ENCODE measurements at places on chromosomes 6 and 20.

- DNase-seq, result peak; percentile 32
These were observed 320 bp downstream of the GSTA4 start for GRCh38 chr6:52994839-52995088.

- DNase-seq, result no peak
These were observed 275.5 kb downstream of the PTPRK start for GRCh38 chr6:128244751-128245405.

- DNase-seq, result no peak
These were observed 65.0 kb upstream of the IFNGR1 start for GRCh38 chr6:137283940-137284810.

DNA sequence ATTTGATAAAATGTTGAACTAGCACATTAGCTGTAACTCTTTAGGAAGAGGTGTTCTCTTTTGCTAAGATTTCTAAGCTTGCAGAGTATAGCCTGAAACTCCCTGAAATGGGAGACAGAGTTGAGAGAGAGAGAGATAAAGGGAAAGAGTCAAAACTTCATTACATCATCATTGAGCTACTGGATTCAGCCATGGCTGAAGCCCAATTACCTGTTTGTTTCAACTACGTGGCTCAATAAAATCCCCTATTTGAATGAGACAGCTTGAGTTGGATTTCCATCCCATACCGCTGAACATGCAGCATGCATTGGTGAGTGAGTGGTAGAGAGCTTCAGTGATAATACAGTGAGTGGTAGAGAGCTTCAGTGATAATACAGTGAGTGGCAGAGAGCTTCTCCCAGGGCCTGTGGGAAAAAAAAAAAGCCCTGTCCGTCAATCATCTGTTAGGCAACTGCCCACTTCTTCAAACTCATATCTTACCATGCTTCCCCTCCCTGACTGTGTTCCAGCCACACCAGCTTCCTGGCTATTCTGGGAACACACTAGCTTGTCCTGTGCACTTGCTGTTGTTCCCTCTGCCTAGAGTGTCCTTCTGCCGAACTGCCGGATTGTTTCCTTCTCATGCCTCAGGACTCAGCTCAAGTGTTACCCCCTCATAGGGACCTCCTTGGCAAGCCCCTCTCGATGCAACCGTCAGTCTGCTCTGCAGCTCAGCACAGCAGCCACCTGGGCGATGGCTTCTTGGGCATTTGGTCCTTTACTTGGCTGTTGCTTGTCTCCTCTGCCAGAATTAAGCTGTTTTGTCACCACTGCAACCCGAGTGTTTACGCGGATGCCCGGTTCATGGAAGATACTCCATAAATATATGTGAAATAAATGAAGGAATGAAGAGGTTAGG lies 91.3 kb upstream of the EYA2 start:
- no peak for DNase-seq

GRCh38 chr6:16157909-16158308 lies 29.0 kb downstream of the MYLIP start:
- no peak for DNase-seq

GRCh38 chr20:1427457-1428054 lies 34.7 kb upstream of the FKBP1A start:
- no peak for DNase-seq

- no peak for DNase-seq
These were observed 30.6 kb upstream of the LMBRD1 start for GRCh38 chr6:69827276-69827893.

DNA sequence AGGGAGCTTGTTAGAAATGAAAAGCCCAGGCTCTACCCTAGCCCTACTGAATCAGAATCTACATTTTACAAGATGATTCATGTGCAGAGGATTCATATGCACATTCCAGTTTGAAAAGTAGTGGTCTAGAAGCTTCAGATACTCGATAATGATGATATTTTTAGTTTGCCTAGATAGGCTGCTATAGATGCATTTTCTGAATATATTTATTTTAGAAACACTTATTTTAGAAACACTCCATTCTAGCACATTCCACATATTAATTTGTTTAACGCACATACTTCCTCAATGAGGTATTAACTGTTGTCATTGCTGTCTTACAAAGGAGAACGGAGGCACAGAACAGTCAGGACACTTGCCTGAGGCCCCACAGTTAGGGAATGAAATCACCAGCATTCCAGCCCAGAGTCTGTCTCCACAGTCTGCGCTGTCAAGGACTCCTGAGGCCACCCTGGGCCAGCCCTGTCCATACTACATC lies 64.4 kb downstream of the SNAP25 start:
- no peak for DNase-seq

DNA sequence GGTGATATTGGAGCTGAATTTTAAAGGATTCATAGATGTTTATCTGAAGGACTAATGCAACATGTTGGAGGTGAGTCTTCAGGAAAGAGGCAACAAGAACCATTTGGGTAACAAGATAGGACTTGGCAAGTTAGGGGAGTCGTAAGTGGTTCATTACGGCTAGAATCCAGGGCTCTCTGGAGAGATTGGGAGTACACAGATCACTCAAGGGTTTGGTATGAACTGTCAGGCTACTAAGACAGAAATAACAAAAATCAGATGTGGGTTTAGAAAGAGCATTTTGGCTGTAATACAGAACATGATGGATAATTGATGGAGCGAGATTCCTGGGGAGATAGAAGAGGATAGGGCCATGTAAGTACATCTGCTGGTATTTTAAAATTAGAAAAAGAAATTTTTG lies 86.3 kb upstream of the ESR1 start:
- no peak for DNase-seq

GRCh38 chr20:60634491-60635172 lies 617.4 kb upstream of the CDH4 start:
- DNase-seq, result no peak

- no peak for DNase-seq
These were observed 114.3 kb downstream of the EYA2 start for GRCh38 chr20:47008842-47009518.

- DNase-seq, result no peak
These were observed 34.0 kb downstream of the PNLDC1 start for GRCh38 chr6:159833997-159834603.

GRCh38 chr6:106555767-106556166 lies 73.5 kb downstream of the RTN4IP1 start:
- no peak for DNase-seq

GRCh38 chr6:45555981-45556771 lies 178.4 kb upstream of the SUPT3H start:
- DNase-seq, result no peak

GRCh38 chr6:28351493-28351925 lies 1.8 kb downstream of the ZKSCAN3 start:
- DNase-seq, result no peak

GRCh38 chr6:10060004-10060403 lies 354.9 kb downstream of the TFAP2A start:
- DNase-seq, result no peak

- no peak for DNase-seq
These were observed 387.1 kb upstream of the JARID2 start for GRCh38 chr6:14858808-14859207.

DNA sequence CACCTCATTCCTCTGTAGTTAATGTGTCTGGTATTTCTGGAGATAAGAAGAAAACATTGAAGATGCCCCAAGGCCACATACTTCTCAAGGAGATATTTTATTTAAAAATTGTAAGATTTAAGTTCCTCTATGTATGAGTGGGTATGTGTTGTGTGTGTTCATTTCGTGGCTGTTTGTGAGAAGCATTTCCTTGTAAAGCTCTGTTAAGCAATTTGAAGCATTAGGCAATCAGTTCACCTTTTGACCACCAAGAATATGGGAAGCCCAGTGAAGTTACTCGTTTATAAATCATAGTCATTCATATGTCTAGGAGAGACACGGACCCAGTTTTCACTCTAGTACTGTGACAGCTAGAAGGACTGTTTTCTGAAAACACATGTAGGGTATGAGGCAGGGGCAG lies 717.6 kb upstream of the MAP3K7 start:
- DNase-seq, result no peak

DNA sequence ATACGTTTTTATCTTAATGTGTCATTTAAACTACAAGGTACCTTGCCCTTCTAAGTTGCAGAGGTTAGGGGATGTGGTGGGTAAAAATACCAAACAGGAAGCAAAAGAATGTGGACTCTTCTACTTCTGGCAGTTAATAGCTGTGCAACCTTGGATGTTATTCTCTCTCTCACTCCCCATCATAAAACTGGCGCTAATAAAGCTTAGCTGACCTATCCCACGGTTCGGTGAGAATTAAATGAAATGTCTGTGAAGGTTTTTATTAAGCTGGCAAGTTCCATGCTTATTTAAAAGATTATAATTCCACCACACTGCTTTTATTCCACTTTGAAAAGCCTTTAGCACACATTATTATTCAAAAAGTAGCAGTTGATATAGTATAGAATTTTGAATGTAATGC lies 127.8 kb upstream of the SLC22A23 start:
- DNase-seq, result no peak

DNA sequence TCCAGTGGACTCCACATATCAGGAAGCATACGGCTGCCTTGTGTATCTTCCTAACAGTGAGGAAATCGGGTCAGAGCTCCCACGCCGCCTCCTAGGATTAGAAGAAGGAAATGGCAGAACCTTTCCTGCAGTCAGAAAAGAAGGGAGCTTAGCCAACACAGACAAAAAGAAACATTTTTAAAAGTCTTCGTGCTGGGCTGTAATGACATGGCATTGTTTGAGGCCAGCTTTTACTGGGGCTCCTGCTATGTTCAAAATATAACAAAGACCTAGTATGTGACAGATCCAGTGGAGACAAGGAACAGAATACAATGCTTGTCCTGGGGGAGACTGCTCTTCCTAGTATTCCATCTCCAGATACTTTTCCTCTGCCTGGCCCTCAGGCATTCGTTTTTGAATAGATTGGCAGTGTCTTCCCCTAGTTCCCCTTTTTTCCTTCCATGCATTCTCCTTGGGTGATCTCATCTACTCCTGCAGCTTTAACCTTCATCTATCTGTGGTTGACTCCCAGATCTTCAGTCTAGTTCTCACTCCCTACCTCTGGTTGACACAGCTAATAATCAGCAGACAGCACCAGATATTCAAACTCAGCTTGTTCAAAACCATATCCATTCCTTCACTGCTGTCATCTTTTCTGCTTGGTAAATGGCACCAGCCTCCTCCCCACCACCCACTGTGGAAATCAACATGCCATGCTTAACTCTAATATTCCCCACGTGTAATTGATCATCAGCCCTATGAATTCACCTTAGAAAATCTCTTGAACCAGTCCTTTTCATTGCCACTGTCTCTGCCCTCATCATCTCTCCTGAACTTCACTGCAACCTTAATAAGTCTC lies 94.5 kb upstream of the VSTM2L start:
- no peak for DNase-seq

DNA sequence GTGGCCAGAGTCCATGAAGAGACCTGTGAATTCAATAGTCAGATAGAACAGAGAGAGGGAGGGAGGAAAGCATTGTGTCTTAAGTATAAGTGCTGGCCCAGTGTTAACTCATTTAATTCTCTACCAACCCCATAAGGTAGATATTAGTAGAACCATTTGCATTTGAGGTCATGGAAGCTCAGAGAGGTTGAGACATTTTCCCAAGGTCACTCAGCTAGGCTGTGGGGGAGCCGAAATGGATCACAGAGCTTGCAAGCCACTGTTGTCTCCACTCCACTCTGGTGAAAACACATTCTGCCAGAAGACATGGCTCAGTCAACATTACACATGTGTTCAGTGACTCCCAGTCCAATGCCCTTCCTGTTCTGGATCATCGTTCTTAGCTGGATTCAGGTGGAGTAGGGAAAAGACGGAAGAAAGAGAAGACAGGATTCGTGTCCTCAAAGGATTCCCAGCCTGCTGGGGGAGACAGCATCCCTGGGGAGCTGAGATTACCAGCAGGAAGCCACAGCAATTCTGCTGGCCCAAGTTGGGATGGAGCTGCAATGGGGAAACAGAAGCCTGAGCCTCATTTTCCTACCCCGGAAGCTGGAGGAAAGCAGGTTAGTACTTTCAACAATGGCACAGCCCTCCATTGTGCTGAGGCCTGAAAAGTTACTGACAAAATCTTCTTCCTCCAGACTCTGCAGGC lies 27.0 kb upstream of the MDGA1 start:
- no peak for DNase-seq

DNA sequence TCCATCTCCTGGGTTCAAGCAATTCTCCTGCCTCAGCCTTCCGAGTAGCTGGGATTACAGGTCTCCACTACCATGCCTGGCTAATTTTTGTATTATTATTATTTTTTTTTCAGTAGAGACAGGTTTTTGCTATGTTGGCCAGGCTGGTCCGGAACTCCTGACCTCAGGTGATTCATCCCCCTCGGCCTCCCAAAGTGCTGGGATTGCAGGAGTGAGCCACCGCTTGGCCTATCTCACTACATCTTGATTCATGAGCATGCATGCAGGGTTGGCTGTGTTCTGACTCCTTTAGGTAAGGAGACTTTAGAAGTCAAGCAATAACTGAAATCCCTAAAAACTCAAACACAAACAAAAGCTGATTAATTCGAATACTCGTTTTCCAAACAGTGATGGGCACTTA lies 80.9 kb downstream of the GJA1 start:
- DNase-seq, result no peak

- no peak for DNase-seq
These were observed 93.4 kb downstream of the MBOAT1 start for GRCh38 chr6:20118892-20119291.

GRCh38 chr20:23923891-23924435 lies 44.4 kb upstream of the CST5 start:
- DNase-seq, result no peak

- no peak for DNase-seq
These were observed 23.2 kb downstream of the BPIFB1 start for GRCh38 chr20:33306228-33306627.
